ENCODE measurements at places on chromosomes 3 and 15. TPM values are rescaled to one million over a fixed set of nuclear protein-coding genes. Genes with fewer than 3 reads are reported as not detected.
A peak's percentile ranks its signal among the peaks of the same experiment; 100 is the strongest.

- DNase-seq, result no peak
These were observed 82.0 kb downstream of the USF3 start for GRCh38 chr3:113614402-113614801.

The PRSS50 gene
- not detected for total RNA-seq

DNA sequence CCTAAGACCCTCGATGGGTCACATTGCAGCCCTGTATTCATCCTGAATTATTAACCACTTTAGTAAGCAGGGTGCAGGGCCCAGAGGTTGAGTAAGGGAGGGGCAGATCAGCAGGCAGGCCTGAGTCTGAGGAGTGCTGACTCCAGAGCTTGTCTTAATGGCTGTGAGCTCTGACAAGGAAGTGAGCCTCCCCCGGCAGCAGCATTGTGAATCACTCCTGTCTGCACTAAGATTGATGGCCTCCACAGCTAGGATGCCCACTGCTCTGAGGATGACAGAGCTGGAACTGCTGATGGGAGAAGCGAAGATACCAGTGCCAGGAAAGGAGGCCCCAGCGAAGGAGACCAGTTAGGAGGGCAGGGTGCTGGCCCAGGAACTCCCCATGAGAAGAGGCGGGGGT lies 46.5 kb upstream of the CCDC174 start:
- peak; percentile 43 for DNase-seq

The MAP1A gene
- 61.9 TPM for total RNA-seq

- no peak for DNase-seq
These were observed 35.8 kb upstream of the HERC1 start for GRCh38 chr15:63869371-63870042.

GRCh38 chr15:92629276-92629974 lies 26.1 kb downstream of the FAM174B start:
- DNase-seq, result no peak

DNA sequence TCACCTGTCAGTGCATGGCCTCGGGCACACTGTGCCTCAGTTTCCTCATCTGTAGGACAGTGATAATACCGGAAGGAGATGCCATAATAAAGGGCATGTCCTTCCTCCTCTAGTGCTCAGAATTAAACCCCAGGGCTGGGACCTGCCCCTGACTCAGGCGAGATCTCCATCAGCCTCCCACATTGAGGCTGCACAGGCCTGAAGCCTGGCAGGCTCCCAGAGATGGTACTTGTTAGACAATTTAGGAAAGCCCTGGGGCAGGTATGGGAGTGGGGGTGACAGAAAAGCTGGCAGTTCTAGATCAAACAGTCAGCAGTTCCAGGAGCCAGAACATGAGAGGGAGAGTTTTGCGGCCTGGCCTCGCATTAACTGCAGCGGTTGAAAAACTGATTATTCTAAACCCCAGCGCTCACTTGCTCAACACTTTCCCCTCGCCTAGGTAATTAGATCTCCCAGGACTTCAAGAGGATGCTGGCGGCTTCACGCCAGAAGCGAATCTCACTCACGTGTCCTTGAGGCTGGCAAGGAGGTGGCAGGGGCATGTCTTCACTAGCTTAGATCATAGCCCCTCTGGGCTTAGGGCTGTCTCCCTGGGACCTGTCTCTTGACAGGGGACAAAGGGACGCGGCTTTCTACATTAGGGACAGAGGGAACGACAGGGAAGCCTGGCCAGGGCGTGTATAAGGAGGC lies 73.1 kb downstream of the ATP2B2 start:
- DNase-seq, result no peak

- DNase-seq, result no peak
These were observed 379.9 kb upstream of the RASGRP1 start for GRCh38 chr15:38944536-38944935.

GRCh38 chr3:168801794-168802193 lies 706.1 kb upstream of the GOLIM4 start:
- DNase-seq, result peak; percentile 73

Data from GM23248 (cell line).